ENCODE measurements at places on chromosomes 11 and 22.

- DNase-seq, result no peak
Observed at GRCh38 chr11:47518212-47518964, 34.5 kb downstream of the CELF1 start.

- DNase-seq, result no peak
Observed at GRCh38 chr11:27864091-27864491, 163.8 kb upstream of the BDNF start.

DNA sequence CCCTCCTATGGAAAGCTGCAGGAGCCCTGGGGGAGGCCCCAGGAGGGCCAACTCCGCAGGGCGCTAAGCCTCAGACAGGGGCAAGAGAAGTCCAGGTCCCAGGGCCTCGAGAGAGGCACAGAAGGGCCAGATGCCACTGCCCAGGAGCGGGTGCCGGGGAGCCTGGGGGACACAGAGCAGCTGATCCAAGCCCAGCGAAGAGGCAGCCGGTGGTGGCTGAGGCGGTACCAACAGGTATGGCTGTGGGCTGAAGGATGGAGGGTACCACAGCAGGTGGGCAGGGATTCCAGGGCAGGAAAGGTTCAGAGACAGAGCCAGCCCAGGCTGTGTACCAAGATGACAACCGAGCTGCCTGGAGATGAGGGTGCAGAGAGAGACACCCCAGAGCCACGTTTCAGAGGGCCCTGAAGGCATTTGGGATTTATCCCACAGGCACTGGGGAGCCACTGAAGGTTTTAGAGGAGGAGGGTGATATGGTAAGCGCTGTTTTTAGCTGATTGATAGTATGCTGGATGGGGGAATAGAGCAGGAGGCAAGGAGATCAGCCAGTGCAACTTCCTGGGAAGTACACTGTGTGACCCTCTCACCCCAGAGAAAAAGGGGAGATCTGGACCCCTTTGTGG, 412 bp downstream of the C11orf86 start:
- DNase-seq, result no peak

DNA sequence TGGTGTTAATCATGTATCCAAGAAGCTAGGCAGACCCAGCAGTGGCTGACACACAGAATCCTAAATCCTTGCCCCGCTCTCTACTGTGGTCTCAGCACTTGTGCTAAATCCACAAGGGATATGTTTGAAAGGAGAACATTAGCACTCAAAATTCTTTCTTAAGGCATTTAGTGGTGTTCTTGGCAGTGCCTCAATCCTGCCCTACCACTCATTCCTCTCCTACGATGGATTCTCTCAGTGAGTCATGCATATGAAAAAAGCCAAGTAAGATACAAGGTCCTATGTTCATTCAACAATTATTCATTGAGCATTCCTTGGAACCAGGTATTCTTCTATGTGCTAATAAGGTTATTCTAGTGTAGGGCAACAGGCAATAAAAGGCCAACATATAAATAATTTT, 31.2 kb downstream of the RRP8 start:
- no peak for DNase-seq

GRCh38 chr11:80529726-80530125, 1088.9 kb upstream of the TENM4 start:
- DNase-seq, result no peak

DNA sequence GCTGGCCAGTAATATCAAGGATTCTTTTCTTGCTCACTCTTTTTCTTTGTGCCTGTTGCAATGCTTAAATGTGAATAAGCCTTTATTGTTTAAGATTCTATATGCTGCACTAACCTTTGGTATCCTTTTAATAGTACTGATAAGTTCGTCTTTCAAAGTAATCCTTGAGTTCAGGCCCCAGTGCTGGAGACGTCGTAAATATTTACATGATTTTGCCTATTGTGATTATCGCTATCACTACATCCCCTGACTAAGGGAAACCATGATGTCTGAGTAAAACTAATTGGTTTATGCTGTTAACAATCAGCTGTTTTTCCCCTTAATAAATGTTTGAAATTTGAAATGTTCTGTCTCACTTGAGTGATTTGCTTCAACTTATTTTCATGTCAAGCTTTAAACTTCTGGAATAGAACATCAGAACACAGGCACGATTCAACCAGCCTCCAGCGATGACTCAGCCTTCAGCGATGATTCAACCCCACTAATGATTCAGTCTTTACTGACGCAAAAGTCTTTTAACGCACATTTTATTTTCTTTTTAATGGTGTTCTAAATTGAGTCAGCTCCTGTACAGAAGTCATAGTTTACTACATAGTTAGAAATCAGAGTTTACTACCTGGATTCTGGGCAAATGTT, 3.9 kb downstream of the HTATIP2 start:
- DNase-seq, result no peak

- no peak for DNase-seq
Observed at GRCh38 chr11:57055744-57056143, 67.0 kb downstream of the OR5AK2 start.

GRCh38 chr11:119691020-119691666, 37.9 kb downstream of the NECTIN1 start:
- no peak for DNase-seq
